ENCODE measurements at places on chromosomes 7 and 10.

DNA sequence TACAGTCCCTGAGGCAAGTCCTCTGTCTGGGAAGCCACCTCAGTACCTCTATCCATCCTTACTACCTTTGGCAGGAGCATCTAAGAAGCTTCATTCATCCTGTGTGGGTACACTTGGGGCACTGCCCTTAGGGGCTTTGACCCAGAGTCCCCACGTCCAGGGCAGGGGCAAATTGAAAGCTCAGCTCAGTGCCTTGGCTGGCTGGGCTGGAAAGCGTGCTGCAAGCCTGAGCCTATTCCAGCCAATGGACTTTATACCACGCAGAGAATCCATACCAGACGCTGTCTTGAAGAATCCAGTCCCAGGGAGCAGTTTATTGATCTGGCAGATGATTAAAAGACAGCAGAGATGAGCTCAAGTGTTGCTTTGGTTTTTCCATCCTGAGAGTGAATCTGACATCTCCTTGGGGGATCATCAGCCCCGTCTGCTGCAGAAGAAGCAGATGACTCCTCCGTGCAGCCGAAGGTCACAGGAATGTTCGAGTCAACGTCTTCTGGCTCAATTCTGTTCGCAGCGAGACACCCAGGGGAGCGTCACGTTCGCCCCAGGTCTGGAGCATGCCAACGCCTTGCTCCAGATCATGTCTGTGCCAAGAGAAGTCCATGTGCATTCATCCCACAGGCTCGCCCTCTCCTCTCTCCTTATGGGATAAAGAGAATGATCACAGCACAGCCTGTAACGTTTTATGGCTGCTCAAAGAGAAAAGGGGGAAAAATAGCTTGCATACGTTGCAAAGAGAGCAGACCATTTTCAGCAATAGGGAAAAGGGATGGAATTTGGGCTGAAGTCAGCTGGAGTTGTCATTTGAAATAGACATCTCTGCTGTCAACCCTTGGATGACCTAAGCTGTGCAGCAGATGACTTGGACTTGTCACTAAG lies 35.8 kb upstream of the LYZL1 start:
- DNase-seq, result no peak

DNA sequence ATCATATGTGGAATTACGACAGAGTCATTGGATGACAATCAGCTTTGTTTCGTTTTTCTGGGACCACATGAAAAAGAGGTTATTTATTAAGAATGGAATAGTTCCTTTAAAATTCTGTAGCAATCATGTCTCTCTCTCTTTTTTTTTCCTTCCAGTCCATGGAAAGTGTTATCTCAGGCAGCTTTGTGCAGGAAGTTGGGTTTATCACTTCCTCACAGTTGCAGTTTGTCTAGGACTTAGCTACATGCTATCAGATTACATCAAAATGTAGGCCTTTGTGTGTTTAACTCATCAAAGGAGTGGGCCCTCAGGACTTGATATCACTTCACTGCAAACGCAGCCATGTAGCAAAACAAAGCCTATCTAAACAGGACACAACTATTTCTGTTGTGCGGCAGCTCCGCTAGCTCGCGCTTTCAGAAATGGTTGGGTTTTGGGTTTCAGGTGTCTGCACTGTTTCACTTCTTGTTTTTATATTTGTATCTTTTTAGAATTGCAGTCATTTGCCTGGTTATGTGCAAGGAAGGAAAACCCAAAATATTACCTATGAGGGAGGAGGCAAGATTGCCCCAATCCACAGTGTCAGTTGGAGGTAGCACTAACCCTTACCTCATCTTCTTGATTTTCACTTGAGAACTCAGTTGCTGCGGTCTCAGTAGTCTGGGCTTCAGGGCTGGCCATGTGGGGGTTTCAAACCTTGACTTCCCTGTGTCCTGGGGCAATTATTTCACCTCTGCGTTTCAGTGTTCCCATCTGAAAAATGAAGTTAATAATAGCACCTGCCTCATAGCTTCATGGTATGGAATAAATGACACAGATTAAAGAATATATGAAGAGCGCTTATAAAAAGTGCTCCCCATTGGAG lies 66.7 kb downstream of the HHEX start:
- DNase-seq, result no peak

- no peak for DNase-seq
These were observed 69.0 kb downstream of the PARD3 start for GRCh38 chr10:34746094-34746493.

- no peak for DNase-seq
These were observed 13.3 kb downstream of the GSAP start for GRCh38 chr7:77402818-77403217.

DNA sequence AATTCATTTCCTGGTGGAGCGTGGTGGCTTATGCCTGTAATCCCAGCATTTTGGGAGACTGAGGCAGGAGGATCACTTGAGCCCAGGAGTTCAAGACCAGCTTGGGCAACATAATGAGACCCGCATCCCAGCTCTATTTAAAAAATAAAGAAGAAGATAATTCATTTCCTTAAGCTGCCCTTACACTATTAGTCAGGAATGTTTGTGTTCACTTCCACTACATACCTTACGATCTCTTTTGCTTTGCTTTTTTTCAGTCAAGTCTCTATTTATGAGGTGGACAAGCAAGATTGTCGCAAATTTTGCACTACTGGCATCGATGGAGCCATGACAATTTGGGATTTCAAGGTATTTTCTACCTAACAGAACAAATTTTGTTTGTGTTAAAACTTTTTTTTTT lies 11.2 kb upstream of the ARPC1B start:
- no peak for DNase-seq

DNA sequence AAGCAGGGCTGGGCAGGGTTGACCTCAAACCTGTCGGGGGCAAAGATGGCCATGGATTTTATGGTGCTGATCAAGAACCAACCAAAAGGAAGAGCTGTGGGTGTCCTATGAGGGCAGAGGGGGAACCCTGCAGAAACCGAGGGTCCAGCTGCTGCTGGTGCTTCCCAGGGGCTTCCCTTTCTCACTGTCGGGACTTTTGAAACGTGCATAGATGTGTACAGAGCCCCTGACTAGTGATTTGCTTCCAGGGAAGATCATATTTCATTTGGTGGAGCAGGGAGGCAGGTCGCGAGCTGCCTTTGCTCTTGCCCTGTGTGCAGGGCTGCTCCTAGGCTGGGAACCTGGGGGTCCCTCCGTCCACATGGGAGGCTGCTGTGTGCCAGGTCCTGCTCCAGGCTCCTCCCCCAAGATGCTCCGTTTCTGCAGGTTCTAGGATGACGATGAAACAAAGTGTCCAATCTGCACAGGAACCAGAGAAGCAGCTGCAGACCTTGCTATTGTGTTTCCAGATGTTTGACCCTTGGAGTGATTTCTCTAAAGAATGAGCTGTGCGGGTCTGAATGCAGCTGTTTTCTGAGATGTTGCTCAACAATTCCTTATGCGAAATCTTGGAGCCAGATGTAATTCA lies 9.4 kb upstream of the INPP5A start:
- DNase-seq, result peak; percentile 53

GRCh38 chr7:128415217-128415785 lies 5.5 kb upstream of the IMPDH1 start:
- DNase-seq, result no peak

DNA sequence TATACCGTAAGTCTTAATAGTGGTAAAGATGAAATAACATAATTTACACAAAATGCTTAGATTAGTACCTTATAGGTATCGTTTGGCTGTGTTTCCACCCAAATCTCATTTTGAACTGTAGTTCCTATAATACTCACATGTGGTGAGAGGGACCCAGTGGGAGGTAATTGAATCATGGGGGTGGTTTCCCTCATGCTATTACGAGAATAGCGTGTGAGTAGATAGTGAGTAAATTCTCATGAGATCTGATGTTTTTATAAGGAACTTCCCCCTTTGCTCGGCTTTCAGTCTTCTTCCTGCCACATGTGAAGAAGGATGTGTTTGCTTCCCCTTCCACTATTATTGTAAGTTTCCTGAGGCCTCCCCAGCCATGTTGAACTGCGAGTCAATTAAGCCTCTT lies 426.3 kb upstream of the POT1 start:
- DNase-seq, result no peak

GRCh38 chr10:97923476-97923875 lies 73.8 kb downstream of the GOLGA7B start:
- DNase-seq, result no peak

DNA sequence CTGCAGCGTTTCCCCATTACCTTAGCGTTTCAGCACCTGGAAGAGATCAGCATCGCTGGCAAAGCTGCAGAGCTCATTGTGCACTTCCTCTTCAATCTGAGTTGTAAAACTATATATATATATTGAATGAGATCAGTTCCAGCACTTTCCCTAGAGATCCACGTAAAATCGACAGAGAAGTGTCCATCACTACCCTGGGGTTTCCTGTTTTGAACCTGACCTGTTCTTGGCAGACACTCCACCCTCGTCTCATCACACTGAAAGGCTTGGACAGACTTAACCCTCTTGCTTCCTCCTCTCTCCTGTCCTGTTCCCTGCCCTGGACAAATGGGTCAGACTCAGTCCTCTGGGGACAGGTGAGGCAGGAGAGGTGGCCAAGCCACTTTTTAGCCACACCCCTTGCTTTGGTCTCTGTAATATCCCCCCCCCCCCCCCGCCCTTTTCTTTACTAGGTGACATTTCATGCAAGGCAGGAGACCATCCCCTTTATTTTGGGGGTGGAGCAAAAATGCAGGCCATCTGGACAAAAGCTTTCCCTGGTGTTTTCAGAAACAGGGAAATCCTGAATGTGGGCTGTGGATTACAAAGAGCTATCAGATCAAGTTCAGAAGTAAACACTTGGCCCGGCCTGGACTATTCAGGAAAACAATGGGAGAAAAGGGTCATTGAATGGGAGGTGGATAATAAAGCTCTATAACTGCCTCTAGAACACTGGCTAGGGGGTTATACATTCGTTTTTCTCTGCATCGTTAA lies 83.7 kb upstream of the KDM7A start:
- DNase-seq, result peak; percentile 6

DNA sequence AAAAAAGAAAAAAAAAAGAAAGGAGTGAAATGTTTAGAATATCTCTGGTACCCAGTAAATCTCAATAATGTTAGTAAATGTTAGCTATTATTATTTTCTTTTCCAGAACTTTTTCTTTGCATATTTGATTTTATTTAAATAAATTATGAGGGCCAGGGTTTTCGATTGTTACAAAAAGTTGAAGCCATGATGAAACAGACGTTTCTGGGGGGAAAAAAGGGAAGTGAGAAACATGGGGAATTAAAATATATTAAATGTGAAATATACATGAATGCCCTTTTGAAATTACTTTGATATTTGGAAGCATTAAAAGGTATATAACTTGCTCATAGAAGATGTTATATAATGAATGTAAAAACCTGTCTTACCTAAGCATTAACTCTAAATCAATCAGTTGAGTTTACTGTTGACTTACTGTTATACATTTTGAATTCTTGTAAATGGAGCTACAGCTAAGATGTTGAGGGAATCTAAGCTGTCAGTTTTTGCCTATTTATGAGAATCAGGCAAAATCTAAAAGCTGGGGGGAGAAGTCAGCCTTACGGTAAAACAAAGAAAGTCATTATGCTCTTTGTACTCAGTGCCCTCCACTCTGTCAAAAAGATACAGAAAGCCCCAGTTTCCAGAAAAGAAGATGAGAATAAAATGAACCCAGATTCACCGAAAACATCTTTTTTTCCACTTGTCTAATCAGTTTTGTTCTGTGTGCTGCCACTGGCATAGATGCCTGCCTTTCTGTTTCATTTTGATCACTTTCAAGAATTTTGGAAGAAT lies 30.0 kb upstream of the KDM7A start:
- DNase-seq, result no peak

DNA sequence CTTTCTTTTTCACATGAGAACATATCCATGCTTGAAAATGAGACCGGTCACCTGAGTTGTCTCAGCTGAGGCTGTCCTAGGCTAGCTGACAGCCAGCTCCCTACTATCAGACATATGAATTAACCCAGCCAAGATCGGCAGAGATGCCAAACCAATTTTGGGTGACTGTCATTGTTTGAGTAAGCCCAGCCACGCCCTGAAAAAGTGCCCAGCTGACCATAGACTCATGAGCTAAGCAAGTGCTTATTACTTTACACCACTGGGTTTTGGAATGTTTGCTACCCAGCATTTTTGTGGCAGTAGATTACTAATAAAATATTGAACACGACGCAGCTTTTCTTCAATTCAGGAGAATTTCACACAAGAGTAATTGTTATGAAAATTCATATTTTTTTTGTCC lies 265.2 kb upstream of the LYZL1 start:
- no peak for DNase-seq

GRCh38 chr7:144057954-144058353 lies 9.2 kb downstream of the OR2A5 start:
- no peak for DNase-seq

DNA sequence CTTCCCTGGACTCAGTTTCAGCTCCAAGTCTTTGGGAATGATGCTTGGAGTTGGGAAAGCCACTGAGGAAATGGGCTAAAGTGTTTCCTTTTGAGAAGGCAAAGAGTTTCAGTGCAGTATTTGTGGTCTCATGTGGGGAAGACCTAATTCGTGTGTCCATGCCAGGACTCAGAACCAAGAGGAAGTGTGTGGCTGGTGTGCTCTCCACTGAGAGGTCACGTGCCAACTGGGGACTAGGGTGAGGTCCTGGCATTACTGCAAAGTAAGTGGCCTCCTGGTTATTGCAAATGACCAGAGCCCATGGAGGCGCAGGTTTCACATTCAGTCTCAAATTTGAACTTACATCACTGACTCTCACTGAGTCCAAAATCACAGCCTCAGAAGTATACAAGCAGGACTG lies 48.6 kb upstream of the ITPRID1 start:
- no peak for DNase-seq

- no peak for DNase-seq
These were observed 89.1 kb upstream of the KCNMA1 start for GRCh38 chr10:77726732-77727131.

GRCh38 chr10:110222641-110223297 lies 15.4 kb downstream of the MXI1 start:
- DNase-seq, result no peak

DNA sequence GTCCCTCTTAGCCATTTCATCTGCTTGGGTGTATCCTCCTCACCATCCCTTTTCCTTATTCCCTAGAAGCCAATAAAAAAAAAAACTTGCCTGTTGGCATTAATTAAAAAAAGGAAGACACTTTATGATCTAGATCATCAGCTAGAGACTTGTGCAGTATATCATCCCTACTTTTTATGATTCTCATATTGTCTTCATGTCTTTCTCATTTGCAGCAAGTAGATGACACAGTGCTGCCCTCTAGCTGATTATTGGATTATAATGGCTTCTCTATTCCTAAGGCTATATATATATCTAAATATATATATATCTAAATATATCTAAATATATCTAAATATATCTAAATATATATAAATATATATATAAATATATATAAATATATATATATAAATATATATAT lies 272.4 kb upstream of the LRGUK start:
- DNase-seq, result no peak

DNA sequence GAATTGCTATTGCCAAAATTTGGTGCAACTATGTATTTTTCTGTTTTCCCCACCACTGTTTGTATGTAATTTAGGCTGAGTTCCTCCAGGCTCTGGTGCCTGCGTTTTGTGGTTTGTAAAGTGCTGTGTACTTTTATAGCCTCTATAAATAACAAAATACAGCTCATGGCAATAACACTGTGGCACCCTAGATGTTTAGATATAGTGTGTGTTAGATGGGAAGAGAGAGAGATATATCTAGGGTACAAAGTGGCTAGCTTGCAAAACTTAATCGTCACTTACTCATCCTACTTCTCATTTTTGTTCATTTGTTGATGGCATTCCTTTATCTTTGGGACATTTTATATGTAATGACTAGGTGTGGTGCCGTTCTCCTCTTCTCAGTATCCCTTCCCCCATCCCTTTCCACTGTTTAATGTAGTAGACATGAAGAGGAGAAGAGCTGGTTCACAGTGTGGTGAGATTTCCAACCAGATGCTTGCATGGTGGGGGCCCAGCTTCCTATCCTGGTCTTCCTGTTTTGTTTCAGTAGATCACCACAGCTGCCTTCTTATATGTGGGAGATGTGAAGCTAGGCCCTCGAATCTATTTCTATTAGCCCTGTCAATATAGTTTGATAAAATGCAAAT lies 115.0 kb downstream of the SND1 start:
- no peak for DNase-seq
